ENCODE measurements at places on chromosomes 13 and 19.

DNA sequence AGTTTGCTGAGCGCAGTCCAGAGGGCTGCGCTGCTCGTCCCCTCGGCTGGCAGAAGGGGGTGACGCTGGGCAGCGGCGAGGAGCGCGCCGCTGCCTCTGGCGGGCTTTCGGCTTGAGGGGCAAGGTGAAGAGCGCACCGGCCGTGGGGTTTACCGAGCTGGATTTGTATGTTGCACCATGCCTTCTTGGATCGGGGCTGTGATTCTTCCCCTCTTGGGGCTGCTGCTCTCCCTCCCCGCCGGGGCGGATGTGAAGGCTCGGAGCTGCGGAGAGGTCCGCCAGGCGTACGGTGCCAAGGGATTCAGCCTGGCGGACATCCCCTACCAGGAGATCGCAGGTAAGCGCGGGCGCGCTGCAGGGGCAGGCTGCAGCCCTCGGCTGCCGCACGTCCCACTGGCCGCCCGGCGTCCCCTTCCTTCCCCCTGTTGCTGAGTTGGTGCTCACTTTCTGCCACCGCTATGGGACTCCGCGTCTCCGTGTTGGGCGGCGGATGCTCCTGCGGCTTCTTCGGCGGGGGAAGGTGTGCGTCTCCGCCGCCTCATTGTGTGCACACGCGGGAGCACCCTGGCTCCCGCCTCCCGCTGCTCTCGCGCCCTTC lies 772 bp downstream of the GPC6 start:
- no peak for DNase-seq

GRCh38 chr19:7830272-7830771 lies 304 bp downstream of the EVI5L start:
- no peak for DNase-seq

GRCh38 chr19:32231691-32232090 lies 113.7 kb upstream of the ZNF507 start:
- no peak for DNase-seq

DNA sequence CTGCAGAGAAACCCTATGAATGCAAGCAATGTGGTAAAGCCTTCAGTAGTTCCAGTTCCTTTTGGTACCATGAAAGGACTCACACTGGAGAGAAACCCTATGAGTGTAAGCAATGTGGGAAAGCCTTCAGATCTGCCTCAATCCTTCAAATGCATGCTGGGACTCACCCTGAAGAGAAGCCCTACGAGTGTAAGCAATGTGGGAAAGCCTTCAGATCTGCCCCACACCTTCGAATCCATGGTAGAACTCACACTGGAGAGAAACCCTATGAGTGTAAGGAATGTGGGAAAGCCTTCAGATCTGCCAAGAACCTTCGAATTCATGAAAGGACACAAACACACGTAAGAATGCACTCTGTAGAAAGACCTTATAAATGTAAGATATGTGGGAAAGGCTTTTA lies 14.7 kb downstream of the ZNF763 start:
- no peak for DNase-seq

- DNase-seq, result no peak
Measured at GRCh38 chr13:25803641-25804040, 248.2 kb downstream of the SHISA2 start.

DNA sequence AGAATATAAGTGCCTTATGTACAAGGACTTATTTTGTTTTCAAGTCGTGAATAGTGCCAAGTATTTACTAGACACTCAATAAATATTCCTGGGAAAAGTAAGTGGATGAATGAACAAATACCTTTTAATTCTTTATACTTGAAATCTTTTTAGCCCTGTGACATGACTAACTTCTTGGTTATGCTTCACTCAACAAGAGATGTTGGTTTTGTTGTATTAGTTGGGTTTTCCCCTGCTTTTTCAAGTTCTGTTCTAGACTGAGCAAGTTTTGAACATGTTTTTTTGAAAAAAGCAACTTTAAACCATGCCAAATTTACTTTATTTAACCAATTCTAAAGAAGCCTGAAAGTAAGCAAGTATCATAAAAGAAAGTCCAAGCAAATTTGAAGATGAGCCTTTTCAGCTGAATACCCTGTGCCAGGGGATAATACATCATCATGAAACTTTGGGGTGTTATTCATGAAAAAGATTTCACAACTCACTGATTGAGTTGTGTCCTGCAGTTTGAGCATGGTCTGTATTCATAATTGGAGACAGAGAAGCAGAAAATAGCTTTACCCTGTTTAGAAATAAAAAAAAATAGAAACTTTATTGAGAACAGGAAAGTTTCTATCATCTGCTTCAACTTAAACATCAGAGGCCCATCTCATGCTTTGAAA lies 11.1 kb downstream of the LMO7 start:
- no peak for DNase-seq

Measured in NCI-H187 treated with DMSO at 0.1 percent for 48 hours (cell line).